Liver (tissue), 10 donors: ENCODE measurements at places on chromosomes 12 and 14.

DNA sequence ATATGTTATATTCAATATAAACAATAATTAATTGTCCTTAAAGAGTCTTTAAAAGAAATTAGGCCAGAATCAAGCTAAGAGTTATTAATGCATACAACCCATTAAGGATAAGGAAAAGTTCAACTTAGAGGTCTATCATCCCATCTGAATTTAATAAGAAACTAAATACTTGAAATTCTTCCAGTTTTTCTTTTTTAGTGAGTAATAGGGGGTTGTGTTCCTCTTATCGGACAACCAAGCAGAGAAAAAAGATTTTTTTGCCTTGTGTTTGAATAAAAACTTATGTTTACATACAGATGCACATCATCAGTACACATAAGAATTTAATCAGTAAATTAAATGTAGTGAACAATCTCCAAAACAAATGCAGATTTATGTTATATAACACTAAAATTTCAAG lies 32.5 kb downstream of the PAWR start:
- DNase-seq: no peak

- no peak for DNase-seq
Observed at GRCh38 chr14:100059438-100059781, 5.8 kb upstream of the EVL start.

DNA sequence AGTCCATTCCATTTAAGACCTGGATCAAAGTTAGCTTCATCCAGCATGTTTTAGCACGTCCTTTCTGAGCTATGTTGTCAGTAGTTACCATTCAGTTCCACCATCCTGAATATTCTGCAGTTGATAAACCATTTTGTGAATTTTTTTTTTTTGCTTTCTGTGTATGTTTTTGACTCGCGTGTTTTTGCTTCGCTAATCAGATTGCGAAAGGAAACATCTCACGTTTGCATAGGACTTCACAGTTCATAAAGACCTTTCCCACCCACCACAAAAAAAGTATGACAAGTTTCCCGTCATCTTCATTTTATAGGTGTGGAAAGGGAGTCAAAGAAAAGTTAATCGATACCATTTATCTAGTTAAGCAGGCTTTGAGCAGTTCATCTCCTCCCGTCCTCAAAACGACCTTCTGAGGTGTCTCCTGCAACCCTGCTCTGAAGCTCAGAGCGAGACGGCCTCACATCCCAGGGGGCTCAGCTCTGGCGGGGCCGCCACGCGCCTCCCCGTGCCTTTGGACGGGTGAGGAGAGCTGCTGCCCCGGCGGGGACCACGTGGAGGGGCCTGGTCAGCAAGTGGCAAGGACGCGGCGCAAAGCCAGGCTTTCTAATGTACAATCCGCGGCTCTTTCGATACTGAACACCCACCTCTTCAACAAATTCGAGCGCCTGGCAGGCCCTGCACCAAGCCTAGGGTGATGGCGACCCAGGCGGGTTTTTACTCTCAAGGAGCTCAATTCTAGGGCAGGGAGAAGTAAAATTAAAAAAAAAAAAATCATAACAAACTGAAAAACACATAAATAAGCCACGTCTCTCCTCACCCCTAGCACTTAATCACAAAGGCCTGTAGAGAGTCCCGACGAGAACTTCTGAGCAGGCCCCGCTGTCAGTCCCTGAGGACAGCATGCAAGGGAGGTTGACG lies 988 bp upstream of the TMEM263 start:
- DNase-seq: peak; percentile 41

DNA sequence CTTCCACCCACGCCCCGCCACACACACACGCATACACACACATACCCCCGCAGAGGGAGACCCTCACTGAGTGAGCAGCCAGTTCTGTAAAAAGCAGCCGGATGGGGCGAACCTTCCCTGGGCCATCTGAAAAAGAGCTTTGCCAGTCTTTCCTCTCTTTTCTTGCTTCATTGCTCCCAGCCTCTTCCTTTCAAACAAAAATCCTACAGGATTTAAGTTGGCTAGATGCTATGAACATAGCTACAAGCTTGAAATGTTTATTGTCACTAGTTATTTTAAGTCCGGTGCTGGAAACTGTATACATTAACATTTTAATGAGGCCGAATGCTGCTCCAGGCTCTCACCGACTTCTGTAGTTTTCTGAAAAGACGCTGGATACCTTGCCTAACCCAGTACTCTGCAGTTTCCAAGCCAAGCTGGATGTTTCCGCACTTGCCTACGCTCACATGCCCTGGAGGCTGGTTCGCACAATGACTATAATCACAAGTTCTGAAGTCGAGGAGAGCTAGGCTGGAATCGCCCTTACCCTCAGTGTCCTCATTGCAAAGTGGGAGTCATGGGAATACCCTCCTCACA lies 39.2 kb downstream of the LTBP2 start:
- DNase-seq: no peak

DNA sequence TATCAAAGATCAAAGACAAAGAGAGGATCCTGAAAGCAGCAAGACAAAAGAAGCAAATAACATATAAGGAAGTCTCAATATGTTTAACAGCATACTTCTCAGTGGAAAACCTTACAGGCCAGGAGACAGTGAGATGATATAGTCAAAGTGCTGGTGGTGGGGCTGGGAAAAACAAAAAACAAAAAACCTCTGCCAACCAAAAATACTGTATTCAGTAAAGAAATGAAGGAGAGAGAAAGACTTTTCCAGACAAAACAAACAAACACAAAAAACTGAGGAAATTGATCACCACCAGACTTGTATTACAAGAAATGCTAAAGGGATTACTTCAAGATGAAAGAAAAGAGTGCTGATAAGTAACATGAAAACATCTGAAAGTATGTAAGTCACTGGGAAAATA lies 221.2 kb downstream of the ADGRD1 start:
- no peak for DNase-seq

- DNase-seq: no peak
Observed at GRCh38 chr12:89882050-89882449, 173.4 kb upstream of the ATP2B1 start.

DNA sequence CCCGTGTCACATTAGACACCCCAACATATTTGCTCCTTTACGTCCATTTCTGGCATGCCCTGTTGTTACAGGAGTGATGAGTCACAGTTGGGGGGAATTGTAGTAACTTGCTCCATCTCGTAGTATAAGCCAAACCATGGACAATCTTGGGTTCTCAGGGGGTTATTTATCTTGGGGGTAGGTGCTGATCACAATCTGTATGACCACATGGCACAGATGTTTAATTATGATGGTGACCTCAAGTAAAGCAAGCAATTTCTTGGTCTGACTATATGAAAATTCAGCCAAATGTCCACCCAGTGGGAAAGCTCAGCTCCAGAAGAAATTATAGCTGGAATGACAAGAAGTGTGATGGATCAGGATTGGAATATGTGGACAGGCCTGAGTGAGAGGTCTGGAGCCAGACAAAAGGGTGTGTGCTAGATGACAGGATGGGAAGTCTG lies 32.1 kb upstream of the STON2 start:
- DNase-seq: no peak

DNA sequence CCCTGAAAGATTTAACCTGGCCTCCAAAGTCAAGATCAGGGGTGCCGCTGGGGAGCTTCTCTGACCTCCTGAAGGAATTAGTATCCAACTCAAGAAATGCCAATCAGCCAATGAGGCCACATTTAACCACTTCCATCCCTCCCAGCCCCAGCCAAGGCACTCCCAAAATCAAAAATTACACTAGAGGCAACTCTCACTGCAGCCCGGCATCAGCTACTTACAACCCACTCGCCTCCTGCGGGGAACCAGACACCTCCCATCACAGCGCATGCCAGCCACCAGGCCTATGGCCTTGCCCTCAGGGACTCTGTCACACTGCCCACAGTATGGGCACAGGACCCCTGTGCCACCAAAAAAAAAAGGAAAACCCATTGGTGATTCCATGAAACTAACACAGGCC lies 62.3 kb upstream of the DDX11 start:
- DNase-seq: no peak

GRCh38 chr12:79143803-79144202 lies 279.2 kb downstream of the SYT1 start:
- DNase-seq: no peak

DNA sequence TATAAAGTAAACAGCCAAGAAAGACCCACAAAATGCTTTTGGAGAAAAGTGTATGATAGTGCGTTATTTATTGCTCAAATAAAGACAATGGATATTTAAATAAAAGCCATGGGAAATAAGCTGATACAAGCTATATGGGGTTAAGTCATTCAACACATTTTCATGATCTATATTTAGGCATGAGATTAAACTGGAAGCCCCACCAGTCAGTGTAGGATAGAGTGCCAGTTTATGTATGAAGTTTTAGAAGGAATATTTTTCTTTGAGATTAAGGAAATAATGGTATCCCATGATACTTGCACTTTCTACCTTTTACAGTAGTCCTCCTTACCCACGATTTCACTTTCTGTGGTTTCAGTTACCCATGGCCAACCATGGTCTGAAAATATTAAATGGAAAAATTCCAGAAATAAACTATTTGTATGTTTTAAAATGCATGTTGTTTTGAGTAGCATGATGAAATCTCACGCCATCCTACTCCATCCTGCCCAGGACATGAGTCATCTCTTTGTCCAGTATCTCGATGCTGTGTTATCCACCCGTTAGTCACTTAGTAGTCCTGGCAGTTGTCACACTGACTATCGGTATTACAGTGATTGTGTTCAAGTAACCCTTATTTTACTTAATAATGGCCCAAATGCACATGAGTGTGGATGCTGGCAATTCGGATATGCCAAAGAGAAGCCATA lies 22.3 kb downstream of the SYT1 start:
- DNase-seq: no peak

- DNase-seq: no peak
Observed at GRCh38 chr12:105670672-105671071, 340.2 kb downstream of the C12orf75 start.

DNA sequence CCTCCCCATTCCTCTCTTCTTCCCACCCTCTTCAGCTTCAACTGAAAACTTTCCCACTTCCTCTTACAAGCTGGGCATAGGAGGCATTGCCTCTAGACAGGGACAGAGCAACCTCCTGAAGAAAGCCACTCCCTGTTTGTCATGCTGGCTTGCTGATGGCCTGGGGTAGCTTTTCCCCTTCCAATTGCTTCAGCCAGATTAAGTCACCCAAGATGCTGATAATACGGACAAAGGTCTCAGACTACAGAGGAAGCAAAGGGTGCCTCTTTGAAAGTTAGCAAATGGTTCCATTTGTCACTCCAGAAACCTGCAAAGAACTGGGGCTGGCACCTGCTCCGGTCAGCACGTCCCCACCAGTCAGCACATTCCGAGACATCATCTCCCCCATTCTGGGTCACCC lies 6.0 kb downstream of the KRT2 start:
- peak; percentile 33 for DNase-seq

GRCh38 chr14:54487771-54488170 lies 1.0 kb downstream of the GMFB start:
- DNase-seq: no peak

GRCh38 chr12:103813426-103813825 lies 27.6 kb downstream of the NT5DC3 start:
- no peak for DNase-seq

GRCh38 chr12:4148418-4149056 lies 125.0 kb upstream of the CCND2 start:
- DNase-seq: no peak

DNA sequence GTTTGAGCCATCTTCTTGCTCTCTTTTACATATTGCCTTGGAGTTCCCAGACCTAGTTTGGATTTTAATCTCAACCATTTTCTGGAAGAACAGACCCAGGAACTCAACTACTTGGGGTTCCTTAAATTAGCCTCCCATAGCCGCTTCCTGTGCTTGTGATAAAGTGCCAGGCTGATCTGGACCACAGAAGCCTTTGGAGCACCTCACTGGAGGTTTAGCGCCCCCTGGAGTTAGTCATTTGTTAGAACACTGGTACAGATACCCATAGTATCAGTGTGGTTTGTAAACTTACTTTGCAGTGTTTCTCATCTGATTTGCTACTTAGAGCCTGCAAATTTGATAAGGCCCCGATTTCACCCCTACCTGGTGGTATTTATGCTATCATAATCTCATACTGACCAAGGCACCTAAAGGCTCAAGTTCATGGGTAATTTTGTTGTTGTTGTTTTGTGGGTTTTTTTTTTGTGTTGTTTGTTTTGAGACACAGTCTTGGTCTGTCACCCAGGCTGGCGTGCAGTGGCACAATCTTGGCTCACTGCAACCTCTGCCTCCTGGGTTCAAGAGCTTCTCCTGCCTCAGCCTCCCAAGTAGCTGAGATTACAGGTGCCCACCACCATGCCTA lies 3.7 kb downstream of the UNC119B start:
- peak; percentile 75 for DNase-seq

- no peak for DNase-seq
Observed at GRCh38 chr14:74619672-74620131, 7.7 kb upstream of the LTBP2 start.

DNA sequence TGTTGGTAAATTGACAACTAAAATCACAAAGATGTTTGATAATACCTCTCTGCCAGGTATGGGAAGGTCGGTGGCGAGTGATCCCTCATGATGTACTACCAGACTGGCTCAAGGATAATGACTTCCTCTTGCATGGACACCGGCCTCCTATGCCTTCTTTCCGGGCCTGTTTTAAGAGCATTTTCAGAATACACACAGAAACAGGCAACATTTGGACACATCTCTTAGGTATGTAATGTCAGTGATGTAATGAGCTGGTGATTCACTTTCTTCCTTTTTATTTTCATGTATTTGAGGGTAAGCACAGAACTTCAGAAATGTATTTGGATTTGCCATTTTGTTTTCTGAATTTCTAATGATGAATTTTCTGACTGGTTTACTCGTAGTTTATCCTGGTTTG lies 42.6 kb upstream of the LRTM2 start:
- DNase-seq: no peak

DNA sequence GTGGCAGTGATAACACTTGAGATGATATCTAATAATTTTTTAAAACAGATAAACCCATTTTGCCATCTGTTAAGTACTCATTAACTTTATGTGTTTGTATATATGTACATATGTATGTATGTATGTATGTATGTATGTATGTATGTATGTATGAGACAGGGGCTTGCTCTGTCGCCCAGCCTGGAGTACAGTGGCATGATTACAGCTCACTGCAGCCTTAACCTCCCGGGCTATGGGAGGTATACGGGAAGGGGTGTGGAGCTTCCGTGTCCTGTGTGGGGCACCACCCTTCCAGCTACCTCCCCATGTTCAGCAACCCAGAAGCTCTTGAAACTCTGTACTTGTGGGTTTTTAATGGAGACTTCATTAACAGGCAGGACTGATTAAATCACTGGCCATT lies 116.9 kb downstream of the SCFD1 start:
- DNase-seq: no peak

DNA sequence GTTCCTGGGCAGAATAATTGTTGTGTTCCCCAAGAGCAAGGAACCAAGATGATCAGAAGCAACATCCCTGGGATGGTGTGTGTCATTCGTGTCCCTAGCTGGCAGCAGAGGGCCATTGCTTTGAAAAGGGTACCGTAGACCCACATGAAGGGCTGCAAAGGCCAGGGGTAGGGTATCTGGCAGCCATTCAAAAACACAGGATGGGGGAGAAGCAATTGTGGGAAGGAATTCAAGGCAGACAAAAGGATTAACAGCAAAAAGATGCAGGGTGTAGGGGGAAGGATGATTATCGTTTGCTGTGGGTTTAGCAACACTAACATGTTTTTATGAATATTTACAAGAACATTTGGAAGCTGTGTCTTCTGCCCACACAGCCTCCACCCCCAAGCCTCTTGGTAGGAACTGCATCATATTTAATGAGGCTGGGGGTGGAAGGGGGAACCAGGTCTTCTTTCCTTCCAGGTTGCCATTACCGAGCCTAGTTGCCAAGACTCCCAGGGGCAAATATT lies 169.0 kb upstream of the G2E3 start:
- no peak for DNase-seq
